ENCODE measurements at places on chromosomes 4 and X.

DNA sequence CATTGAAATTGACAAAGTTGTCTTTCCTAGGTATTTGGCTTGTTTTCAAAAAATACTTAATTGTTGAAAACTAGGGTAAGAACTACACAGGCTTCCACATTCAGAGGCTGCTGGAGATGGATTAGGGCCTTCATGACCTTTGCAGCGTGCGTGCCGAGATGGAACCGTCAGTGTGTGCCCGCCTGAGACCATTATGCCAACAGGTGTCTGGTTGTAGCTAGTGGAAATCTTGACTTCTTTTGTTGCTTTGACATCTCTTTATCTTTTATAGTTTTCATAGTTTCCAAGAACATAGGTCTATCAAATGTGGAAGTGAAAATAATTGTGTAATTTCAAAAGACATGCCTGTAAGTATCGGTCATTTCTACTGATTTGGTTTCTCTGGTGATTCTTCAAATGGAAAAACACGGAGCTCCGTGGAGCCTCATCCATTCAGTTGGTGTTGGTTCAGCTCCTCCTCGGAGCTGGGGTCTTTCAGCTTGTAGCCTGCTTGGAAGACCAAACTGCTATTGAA, 38.9 kb upstream of the CLCN4 start:
- DNase-seq, result no peak

GRCh38 chrX:118839334-118839958, 15.8 kb downstream of the ZCCHC12 start:
- peak; percentile 33 for DNase-seq

DNA sequence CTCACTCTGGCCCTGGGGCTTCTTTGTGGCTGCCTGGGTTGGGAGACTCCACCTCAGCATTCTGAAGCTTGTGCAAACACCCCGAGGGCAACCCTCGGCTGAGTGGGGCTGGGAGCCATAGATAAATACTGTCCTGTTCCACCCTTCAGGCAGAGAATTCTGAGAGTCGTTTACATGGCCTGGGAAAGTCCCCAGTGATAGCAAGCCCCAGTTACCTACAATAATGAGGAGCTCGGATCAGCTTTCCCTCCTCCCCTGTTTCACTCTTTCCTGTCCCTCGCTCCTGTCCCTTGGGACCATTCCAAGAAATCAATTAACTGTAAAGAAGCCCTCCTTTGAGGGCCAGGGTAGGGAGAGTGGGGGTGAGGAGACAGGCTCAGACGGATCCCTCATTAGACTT, 31.6 kb upstream of the DDX3X start:
- DNase-seq, result no peak

- peak; percentile 14 for DNase-seq
Measured at GRCh38 chr4:6134612-6135220, 65.6 kb downstream of the JAKMIP1 start.

DNA sequence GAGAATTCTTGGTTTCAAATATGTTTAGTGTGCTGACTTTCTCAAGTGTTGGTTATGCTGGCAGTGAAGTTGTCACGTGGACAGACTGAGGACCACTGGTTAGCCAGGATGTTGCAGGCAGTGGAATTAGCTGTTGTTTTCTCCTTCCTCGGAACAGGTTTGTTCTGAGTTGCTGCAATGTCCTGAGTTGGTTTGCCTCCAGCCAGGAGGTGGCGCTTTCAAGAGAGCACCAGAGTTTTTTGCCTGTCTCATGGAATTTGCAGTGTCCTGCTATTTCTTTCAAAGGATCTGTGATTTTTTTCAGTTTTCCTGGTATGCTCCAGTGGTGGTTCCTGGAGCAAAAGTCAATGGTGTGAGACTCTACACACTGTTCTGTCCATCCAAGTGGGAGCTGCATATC, 158.1 kb upstream of the CXorf66 start:
- no peak for DNase-seq

GRCh38 chr4:87375719-87376291, 15.2 kb downstream of the HSD17B11 start:
- DNase-seq, result no peak

- DNase-seq, result no peak
Measured at GRCh38 chr4:77636902-77637301, 31.3 kb downstream of the CXCL13 start.

- DNase-seq, result no peak
Measured at GRCh38 chr4:153476829-153477574, 10.8 kb downstream of the TMEM131L start.

GRCh38 chrX:50579955-50580354, 109.3 kb upstream of the DGKK start:
- DNase-seq, result no peak

GRCh38 chr4:79472693-79473438, 64.8 kb upstream of the GK2 start:
- DNase-seq, result no peak

DNA sequence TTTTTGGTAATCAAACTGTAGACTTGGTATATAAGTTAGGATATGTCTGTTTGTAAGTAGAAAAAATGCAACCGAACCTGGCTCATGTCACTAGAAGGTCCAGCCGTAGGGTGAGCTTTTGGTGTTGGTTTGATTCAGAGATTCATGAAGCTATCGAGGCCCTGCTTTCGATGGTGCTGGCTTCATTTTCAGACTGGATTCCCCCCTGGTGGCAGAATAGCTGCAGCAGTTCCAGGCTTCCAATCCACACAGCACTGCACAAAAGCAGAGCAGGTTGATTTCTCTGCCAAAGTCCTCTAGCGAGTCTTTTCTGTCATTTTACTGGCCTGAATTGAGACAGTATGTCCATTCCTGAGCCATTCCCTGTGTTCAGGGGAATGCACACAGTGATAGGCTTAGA, 33.1 kb downstream of the PDK3 start:
- DNase-seq, result peak; percentile 6

- DNase-seq, result no peak
Measured at GRCh38 chrX:1853447-1853846, 238.6 kb downstream of the ASMT start.

GRCh38 chrX:65871671-65872311, 168.1 kb downstream of the VSIG4 start:
- no peak for DNase-seq

GRCh38 chr4:165167650-165168049, 39.7 kb upstream of the KLHL2 start:
- DNase-seq, result no peak

- no peak for DNase-seq
Measured at GRCh38 chrX:110318664-110318968, 731 bp upstream of the AMMECR1 start.

- DNase-seq, result no peak
Measured at GRCh38 chrX:44891642-44892041, 18.7 kb downstream of the KDM6A start.

- no peak for DNase-seq
Measured at GRCh38 chr4:76558396-76559235, 123.6 kb downstream of the SHROOM3 start.

GRCh38 chr4:149746276-149746675, 69.4 kb downstream of the IQCM start:
- no peak for DNase-seq

DNA sequence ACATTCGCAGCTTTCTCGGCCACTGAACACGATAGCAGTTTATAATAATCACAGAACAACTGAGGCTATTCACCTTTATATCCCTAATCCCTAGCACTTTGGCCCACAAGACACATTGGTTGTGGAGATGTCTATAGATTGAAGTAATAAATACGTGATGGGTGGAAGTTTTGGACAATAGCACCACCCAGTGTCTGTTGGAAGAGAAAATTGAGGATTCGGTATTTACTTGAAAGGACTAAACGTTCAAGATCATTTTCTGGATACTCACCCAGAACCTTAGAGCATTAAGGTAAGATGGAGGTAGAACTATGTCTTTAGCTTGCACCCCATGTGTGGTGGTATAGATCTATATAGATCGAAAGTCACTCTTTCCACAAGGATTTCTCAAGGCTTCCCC, 787 bp upstream of the TMSB15A start:
- no peak for DNase-seq

DNA sequence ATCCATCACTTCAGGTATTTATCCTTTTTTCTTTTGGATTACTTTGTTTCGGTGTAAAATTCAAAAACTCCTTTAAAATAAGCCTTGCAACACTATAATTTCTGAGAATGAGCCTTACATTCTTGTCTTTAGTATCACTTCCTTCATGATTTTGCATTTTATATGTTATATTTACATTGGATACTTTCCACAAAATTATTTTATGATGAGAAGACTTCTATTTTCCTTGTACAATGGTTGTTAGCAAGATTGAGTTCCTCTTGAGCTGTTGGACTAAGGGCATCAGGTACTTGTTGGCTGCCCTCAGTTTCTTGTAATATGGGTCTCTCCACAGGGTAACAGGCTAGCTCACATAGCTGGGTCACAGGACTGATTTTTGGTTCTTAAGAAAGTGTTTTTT, 22.7 kb upstream of the HPGDS start:
- DNase-seq, result no peak

- no peak for DNase-seq
Measured at GRCh38 chr4:128307123-128307571, 19.5 kb upstream of the PGRMC2 start.

GRCh38 chr4:110959041-110959643, 336.3 kb upstream of the PITX2 start:
- no peak for DNase-seq

- no peak for DNase-seq
Measured at GRCh38 chr4:101076032-101076431, 271.3 kb downstream of the PPP3CA start.

GRCh38 chrX:126994032-126994600, 174.6 kb downstream of the PRR32 start:
- DNase-seq, result no peak

DNA sequence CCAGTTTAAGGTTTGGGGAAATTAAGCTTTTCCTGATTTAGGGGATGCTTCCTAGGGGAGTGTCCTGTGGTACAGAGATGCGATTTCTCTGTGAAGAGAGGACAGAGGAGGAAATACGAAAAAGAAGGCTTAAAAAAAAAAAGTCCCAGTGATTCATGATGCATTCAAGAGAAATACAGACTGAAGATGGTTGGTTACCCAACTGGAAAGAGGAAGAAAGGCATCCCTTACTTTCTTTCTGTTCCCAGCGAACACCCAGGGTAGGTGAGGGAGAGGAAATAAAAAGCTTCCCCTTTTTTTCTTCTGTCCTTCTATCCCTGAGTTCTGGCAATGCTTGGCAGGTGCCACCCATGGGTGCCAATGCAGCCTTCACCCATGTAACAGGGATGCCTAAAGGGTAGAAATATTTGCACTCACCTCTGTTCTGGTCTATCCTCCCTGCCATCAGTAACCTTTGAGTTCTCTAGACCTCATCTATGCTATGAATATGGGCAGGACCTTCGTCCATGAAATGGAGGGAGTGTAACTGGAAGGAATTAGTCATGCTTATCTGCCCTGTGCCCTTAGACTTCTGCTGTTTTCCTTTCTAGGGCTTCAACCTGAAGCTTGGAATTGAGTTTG, 230.1 kb upstream of the GALNTL6 start:
- no peak for DNase-seq

Measured in activated CD8-positive, alpha-beta memory T cell treated with anti-CD3 and anti-CD28 coated beads for 4 hours (primary cell).